Lung (tissue), 17 donors: ENCODE measurements at places on chromosomes 3 and 15. TPM values are rescaled to one million over a fixed set of nuclear protein-coding genes. Genes with fewer than 3 reads are reported as not detected.

DNA sequence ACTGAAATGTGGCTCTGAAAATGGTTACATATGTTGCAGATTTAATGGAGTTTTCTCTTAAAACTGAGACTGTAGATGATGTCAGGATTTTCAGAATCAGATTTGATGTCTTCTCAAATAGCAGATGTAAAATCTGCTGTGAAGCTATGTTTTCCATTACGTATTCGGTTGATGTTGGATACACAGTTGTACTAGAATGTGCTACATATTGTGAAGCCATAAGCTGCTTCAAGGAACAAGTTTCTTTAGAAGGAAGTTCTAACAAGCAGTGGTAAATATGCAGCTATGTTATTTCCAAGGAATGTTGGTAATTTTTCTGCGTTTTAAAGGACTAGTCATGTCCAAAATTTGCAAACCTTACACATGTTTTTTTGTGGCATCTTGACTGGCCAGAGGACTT lies 197.7 kb downstream of the RBMS3 start:
- DNase-seq: no peak
- H3K27me3 ChIP-seq: no peaks in the 10 kb centered on the region
- no peak overlapping the region for H3K4me3 ChIP-seq
- no peak overlapping the region for H3K27ac ChIP-seq

SLC12A8 gene
- total RNA-seq: 9.8 TPM

GRCh38 chr15:23397779-23398178 lies 43.2 kb downstream of the GOLGA8S start:
- no peak overlapping the region for H3K4me3 ChIP-seq
- no peaks in the 10 kb centered on the region for H3K27me3 ChIP-seq
- H3K36me3 ChIP-seq: no peaks in the 10 kb centered on the region
- no peaks in the 10 kb centered on the region for H3K4me1 ChIP-seq
- no peak overlapping the region for H3K27ac ChIP-seq

MOBP gene
- 0.18 TPM for total RNA-seq

- H3K27ac ChIP-seq: no peak overlapping the region
- no peak overlapping the region for H3K4me3 ChIP-seq
- H3K27me3 ChIP-seq: no peaks in the 10 kb centered on the region
Observed at GRCh38 chr3:66338927-66339326, 118.1 kb downstream of the SLC25A26 start.

GRCh38 chr15:69706353-69707097 lies 253.9 kb downstream of the RPLP1 start:
- no peaks in the 10 kb centered on the region for H3K4me1 ChIP-seq
- H3K27me3 ChIP-seq: no peaks in the 10 kb centered on the region
- no peak for DNase-seq
- H3K36me3 ChIP-seq: no peaks in the 10 kb centered on the region

- no peak overlapping the region for H3K27ac ChIP-seq
- no peak overlapping the region for H3K4me3 ChIP-seq
- no peak for DNase-seq
- H3K27me3 ChIP-seq: no peaks in the 10 kb centered on the region
Observed at GRCh38 chr3:161014843-161015749, 90.1 kb downstream of the B3GALNT1 start.

GRCh38 chr3:13219902-13220296 lies 146.7 kb upstream of the IQSEC1 start:
- no peak overlapping the region for H3K27ac ChIP-seq
- no peaks in the 10 kb centered on the region for H3K36me3 ChIP-seq
- H3K4me3 ChIP-seq: no peak overlapping the region

GRCh38 chr3:11005686-11006256 lies 13.2 kb downstream of the SLC6A1 start:
- no peak for DNase-seq
- H3K4me1 ChIP-seq: no peaks in the 10 kb centered on the region
- H3K4me3 ChIP-seq: no peak overlapping the region
- H3K27ac ChIP-seq: no peak overlapping the region

GRCh38 chr3:71318458-71318827 lies 265.1 kb downstream of the FOXP1 start:
- H3K36me3 ChIP-seq: no peaks in the 10 kb centered on the region
- peak; percentile 26 for DNase-seq
- no peak overlapping the region for H3K4me3 ChIP-seq
- peaks cover 6% of the 10 kb centered on the region for H3K4me1 ChIP-seq

GRCh38 chr3:149713730-149714654 lies 38.3 kb downstream of the COMMD2 start:
- no peak for DNase-seq
- no peaks in the 10 kb centered on the region for H3K4me1 ChIP-seq
- H3K27ac ChIP-seq: no peak overlapping the region
- H3K27me3 ChIP-seq: no peaks in the 10 kb centered on the region
- H3K4me3 ChIP-seq: no peak overlapping the region
- no peaks in the 10 kb centered on the region for H3K36me3 ChIP-seq

- no peaks in the 10 kb centered on the region for H3K36me3 ChIP-seq
- no peaks in the 10 kb centered on the region for H3K4me1 ChIP-seq
Observed at GRCh38 chr3:46496746-46497555, 825 bp upstream of the RTP3 start.

- no peak overlapping the region for H3K4me3 ChIP-seq
- no peak overlapping the region for H3K27ac ChIP-seq
- DNase-seq: no peak
- no peaks in the 10 kb centered on the region for H3K36me3 ChIP-seq
- no peaks in the 10 kb centered on the region for H3K4me1 ChIP-seq
Observed at GRCh38 chr3:90184861-90185260, 1077.4 kb downstream of the EPHA3 start.
